ENCODE measurements at places on chromosomes 11 and 22.

- no peak for DNase-seq
Measured at GRCh38 chr22:39832627-39833074, 60.9 kb downstream of the ENTHD1 start.

DNA sequence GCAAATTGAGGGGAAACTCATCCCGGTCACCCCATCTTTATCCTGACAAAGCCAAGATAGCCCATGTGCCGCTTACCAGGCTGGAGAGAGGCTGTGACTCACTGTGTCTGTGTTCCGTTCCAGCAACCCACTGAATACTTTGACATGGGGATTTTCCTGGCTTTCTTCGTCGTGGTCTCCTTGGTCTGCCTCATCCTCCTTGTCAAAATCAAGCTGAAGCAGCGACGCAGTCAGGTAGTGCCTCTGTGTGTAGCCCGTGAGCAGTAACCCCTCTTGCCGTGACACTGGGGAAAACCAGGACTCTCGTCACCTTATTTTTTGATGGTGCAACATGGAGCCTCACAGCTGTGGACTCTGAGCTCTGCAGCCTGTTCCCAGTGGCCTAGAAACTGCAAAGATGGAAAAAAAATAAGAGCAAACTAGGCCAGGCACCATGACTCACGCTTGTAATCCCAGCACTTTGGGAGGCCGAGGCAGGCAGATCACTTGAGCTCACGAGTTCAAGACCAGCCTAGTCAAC, 16.9 kb downstream of the C22orf31 start:
- DNase-seq: no peak

DNA sequence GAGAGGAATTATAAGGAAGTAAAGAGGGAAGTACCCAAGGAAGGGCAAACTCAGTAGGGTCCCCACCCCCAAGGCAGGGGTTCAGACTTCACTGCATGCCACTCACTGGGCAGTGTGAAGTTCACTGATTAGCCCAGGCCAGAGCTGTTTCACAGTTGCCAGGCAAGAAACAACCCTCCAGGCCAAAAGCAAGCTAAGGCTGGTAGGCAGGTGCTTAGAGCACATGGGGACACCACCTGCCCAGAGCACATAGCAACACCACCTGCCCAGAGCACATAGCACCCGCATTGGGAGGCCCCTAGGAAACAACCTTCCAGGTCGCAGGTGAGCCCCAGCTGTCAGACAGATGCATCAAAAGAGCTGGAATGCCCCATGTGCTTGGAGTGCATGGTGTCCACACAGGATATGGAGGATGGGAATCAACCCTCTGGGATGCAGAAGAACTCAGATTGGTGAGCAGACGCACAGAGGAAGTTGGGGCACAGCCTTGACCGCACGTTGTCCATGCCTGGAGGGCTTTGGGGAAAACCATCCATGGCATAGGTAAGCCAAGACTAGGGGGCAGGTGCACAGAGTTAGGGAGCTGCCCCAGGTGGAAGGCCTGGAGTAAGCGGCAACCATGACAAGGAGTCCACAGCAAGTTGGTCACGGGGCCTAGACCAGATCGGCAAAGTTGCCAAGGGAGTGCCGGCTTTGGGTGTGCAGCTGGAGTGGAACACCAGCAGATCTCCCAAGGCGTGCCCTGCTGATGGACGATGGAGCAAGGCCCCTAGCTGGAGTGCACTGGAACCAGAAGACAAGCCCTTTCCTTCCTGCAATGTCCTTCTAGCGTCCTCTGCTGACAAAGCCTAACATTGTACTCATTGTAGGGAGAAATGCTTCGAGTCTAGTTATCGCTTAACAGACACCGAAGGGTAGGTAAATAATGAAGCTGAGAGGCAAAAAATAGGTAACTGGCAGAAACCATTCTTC, 7.8 kb upstream of the TMEM216 start:
- DNase-seq: peak; percentile 20

DNA sequence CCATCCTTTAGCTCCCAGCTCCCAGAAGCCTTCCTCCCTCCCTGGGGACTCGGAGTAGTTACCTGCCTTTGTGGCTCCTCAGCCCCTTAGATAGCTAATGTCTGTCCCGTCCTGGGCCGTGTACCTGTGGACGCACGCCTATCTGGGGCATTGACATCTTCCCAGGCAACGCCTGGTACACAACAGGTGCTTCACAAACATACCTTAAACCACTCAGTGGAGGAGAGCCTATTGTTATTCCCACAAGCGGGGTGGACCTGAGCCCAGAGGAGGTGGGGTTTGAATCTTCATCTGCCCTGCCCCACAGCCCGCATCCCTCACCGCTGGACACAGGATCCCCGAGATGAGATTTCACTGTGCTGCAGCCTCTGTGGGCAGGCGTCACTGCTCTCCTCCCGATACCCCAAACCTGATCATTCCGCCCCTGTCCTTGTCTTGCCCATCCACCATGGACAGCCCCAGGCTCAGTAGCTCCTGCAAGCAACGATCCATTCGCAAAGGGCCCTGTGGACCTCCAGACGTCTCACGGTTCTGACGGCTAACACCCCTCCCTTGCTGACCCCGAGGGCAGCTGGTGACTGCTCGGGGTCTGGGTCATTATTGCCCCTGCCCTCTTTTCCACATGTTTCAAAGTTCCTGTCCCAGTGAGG, 73.8 kb upstream of the SHISAL1 start:
- no peak for DNase-seq

DNA sequence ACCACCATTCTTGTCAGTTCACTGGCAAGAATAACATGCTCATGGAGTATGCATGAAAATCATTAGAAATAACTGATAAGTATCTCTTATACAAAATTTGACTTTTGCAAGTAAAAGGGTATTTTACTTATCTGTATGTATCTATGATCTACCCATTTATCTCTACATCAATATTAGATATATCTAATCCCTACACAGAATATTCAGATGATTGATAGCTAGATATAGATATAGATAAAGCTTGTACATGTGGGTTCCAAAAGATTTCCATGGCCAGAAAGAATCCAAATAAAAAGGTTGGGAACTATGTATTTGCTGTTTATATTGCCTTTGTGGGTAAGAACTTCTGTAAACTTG, 185.5 kb downstream of the MAML2 start:
- no peak for DNase-seq

- no peak for DNase-seq
Measured at GRCh38 chr22:37909766-37910165, 3.7 kb downstream of the MICALL1 start.

DNA sequence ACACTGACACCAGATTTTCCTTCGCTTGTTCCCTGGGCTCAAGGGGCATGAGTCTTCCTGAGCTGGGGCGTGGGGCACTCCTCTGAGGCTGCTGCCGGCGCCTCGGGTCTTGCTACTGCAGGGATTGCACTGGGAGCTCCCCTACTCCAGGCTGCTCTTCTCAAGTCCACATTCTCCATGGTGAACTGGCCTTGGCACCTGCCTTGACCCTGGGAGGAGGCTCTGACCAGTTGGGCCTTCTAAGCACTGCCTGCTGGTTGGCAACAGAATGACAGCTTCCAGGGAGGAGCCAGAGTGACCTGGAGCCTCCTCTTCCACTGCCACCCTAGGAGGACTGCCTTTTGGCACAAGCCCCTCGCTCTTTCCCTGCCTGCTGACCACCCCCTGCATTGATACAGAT, 9.5 kb downstream of the FREY1 start:
- no peak for DNase-seq

DNA sequence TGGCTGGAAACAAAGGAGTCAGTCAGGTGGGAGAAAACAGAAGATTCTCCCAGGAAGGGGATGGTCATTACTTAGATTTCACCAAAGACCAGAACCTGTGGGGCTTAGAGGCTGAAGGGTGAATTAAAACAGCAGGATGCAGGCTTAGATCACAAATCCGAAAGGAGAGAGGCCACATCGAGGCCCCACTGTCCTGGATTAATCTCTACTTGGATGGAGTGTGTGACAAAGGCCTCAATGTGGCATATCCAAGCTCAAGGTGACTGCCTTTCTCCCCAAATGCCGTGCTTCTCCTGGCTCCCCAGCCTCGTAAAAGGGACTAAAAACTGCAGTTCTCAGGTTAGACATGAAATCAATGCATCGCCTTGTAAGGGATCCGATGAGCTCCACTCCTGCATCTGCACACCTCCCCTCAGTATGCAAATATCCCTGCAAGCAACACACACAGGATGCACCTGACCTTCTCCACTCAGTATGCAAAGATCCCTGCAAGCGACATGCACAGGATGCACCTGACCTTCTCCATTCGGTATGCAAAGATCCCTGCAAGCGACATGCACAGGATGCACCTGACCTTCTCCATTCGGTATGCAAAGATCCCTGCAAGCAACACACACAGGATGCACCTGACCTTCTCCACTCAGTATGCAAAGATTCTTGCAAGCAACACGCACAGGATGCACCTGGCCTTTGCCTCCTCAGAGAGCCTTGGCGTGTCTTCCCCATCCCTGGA, 447.4 kb downstream of the BRD1 start:
- no peak for DNase-seq

GRCh38 chr22:41302021-41302767, 869 bp downstream of the ZC3H7B start:
- DNase-seq: no peak

DNA sequence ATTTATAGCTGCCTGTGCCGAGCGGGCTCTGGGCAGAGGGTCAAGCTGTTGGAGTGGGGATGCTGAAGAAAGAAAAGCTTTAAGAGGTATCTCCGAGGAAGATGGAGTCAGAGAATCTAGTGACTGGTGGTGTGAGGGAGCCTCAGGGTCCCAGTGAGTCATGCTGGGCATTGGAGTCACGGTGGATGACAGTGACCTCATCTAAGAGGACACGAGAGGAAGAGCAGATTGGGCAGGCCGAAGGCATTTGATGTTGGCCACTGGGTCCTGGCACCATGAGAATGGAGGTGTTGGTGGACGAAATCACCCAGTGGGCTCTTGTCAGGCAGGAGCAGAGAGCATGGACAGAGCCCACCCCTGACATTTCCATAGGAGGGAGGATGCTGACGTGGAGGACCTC, 68.4 kb downstream of the TBC1D22A start:
- peak; percentile 20 for DNase-seq

DNA sequence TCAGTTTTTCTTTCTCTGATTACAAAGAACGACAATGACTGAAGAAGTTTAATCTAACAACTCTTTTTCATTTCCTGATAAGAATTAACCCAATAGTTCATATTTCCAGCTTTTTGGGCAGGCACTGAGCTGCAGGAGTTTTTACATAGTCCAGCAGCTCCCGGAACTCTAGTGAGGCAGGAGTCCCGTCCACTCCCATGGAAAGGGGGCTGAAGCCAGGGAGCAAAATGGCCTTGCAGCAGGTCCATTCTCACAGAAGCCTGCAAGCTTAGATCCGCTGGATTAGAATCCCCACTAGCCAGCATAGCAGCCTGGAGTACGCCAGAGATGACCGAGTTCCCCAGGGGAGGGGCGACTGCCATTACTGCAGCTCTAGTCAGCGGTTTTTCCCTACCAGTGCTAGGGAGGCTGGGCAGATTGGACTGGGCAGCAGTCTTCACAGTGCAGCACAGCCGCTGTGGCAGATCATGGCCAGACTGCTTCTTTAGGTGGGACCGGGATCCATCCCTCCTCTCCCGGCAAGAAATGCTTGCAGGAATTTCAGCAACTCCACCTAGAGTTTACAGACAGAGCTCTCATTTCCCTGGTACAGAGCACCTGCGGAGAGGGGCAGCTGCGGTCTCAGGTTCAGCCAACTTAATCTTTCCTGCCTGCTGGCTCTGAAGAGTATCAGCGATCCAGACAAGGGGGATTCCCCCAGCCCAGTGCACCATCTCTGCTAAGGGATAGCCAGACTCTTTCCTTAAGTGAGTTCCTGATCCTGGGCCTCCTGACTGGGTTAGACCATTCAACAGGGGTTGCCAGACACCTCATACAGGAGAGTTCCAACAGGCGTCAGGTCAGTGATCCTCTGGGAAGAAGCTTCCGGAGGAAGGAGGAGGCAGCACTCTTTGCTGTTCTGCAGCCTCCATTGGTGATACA, 742 bp upstream of the CASP4 start:
- DNase-seq: peak; percentile 12

GRCh38 chr11:35785287-35786167, 123.0 kb downstream of the TRIM44 start:
- DNase-seq: peak; percentile 25

DNA sequence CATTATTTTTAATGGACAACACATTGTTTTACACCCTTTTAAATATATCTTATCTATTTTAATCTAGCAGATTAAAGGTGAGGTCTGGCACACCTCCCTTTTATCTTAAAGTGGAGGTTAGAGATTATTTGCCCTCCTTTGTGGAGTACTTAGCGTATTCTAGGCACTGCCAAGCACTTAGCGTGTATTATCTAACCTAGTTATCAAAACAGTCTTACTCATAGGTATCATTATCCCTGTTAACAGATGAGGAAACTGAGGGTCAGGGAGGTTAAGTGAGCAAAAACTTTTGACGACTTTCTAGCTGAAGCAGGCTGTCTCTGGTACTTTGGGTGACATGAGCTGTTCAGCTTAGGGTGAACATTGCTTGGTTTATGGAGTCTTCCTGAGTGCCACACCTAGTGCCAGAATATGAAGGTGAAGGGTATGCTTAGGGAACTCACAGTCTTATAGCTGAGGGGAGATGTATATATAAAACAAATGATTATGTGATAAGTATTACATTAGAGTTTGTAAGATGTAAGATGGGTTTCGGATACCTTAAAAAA, 55.0 kb downstream of the ZNRF3 start:
- no peak for DNase-seq

GRCh38 chr11:60842668-60843600, 1.0 kb downstream of the CCDC86 start:
- no peak for DNase-seq

DNA sequence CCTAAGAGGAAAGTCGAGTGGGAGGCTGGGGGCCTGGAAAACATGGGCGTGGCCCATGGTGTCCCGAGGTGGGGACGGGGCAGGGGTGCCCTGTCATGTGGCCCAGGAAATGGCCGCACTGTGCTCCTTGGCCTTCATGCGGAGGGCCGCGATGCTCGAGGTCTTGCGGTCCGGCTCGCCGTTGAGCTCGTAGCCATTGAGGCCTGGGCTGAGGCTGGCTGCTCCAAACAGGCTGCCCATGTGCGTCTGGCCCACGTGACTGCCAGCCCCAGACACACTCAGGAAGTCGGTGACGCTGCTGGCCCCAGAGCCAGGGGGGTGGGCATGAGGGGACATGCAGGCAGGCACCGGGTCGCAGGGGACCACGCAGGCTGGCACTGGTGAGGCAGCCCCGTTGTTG, 45.2 kb downstream of the ALX4 start:
- no peak for DNase-seq

DNA sequence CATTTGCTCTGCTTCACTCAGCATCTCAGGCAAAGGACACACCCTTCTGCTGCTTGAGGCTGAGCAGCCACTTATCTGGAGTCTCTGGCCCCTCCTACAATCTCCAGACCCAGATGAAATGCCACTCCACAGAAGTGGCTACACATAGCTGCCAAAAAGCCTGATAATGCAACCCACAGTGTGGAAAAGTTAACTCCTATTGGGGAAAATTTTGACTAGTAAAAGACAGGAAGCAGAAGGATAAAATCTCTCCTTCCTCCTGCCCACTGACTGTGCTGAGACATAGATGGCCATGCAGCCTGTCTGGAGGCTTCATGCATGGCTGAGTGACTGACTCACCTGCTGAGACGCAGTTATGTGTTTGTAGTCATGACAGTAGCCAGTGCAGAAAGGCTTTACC, 92.3 kb upstream of the TEAD1 start:
- DNase-seq: peak; percentile 51

GRCh38 chr11:17098038-17098437, 20.6 kb upstream of the RPS13 start:
- DNase-seq: no peak

GRCh38 chr22:42688241-42689211, 32.1 kb downstream of the A4GALT start:
- DNase-seq: peak; percentile 21

GRCh38 chr11:45926001-45926401, 3.5 kb downstream of the LARGE2 start:
- no peak for DNase-seq
